ENCODE measurements at places on chromosomes 1 and 21. TPM values are rescaled to one million over a fixed set of nuclear protein-coding genes. Genes with fewer than 3 reads are reported as not detected.

The RGS5 gene
- total RNA-seq, result 25.7 TPM

The ARHGEF10L gene
- 93.1 TPM for total RNA-seq

The GNAT2 gene
- total RNA-seq, result not detected

The STPG1 gene
- 1.6 TPM for total RNA-seq

The FCER1A gene
- not detected for total RNA-seq

The AIM2 gene
- not detected for total RNA-seq

The ADGRL2 gene
- 25.7 TPM for total RNA-seq

The OR2T11 gene
- total RNA-seq, result 0.26 TPM

The VHLL gene
- total RNA-seq, result not detected

DNA sequence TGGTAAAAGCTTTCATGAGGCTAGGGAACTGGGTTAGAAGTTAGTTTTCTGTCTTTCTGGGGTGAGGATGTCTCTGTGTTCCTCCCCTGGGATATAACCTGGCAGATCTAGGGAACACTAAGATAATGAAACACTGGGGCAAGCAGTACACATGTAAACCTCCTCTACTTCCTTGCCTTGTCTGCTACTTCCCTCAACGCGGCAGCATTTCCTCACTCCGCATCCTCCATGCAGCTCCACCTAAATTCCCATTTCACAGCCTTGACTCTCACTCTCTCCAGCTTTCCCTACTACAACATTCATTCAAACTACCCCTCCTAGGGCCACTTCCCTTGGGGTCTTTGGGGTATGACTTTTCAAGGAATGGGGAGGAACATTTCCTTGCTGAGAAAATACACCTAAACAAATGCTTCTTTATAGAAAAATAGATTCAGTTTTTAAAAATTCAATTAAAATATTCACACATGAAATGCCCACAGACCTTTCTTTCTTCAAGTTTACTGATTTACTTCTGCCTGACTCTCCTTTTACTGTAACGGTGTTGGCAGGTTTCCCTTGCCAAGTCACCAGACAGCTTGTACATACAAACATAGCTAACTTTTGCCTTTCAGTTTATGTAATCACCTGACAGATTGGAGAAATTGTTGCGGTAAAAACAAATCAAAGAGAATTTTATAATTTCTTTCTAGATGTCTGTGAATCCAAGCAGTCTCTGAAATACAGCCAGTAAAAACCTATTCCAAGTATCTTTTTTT is 90.1 kb downstream of the TNFSF18 start:
- peak; percentile 85 for DNase-seq

- DNase-seq, result peak; percentile 58
These were observed 64.0 kb downstream of the SLC19A1 start for GRCh38 chr21:45478115-45478801.

DNA sequence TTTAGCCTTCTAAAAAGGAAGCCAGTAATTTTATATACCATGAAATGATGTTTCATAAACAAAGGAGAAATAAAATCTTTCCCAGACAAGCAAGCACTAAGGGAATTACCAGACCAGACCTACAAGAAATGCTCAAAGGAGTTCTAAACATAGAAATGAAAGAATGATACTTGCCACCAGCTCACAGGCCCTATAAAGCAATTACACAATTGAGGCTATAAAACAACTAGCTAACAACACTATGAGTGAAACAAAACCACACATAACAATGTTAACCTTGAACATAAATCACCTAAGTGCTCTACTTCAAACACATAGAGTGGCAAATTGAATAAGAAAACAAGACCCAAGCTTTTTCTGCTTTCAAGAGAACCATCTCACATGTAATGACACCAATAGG is 123.8 kb downstream of the BARHL2 start:
- no peak for DNase-seq

- no peak for DNase-seq
These were observed 159.4 kb downstream of the BARHL2 start for GRCh38 chr1:90557706-90558105.

GRCh38 chr1:15799004-15799867 is 8.2 kb downstream of the UQCRHL start:
- peak; percentile 66 for DNase-seq

GRCh38 chr1:8473121-8473875 is 155.4 kb downstream of the SLC45A1 start:
- no peak for DNase-seq

- no peak for DNase-seq
These were observed 205.5 kb downstream of the PTBP2 start for GRCh38 chr1:96927125-96927524.

DNA sequence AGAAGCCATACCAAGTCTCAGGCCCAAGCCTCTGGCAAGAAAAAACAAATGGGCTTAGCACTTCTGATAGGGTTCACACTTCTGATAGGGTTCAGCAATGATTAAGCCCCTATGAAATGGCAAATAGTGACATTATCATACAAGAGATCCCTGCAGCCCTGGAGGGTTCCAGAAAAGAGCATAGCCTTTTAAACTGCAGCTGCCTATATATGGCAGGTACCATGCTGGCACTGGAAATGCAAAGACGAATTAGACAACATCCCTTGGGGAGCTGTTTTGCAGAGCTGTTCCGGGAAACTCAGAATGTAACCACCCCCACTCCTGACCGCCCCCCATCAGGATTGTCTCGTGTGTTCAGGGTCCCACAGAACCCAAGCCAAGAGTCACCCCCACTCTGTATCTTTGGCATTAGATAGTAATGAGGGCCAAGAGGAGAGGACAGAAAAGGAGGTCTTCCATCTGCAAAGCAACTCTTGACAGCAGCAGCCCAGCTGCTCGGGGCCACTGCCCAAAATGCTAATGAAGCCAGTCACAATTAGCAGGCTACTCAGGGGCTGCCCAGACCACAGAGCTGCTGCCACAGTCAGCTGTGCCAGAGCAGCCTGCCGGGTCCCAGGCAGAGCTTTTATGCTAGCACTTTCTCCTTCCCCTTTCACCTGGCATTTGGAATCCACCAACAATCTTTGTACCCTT is 50.9 kb downstream of the ITPKB start:
- no peak for DNase-seq

GRCh38 chr21:38742580-38743260 is 63.0 kb upstream of the ETS2 start:
- DNase-seq, result no peak
